ENCODE measurements at places on chromosomes 1 and 21. TPM values are rescaled to one million over a fixed set of nuclear protein-coding genes. Genes with fewer than 3 reads are reported as not detected.

The CYYR1 gene
- not detected for total RNA-seq

The LRRC53 gene
- total RNA-seq = not detected

DNA sequence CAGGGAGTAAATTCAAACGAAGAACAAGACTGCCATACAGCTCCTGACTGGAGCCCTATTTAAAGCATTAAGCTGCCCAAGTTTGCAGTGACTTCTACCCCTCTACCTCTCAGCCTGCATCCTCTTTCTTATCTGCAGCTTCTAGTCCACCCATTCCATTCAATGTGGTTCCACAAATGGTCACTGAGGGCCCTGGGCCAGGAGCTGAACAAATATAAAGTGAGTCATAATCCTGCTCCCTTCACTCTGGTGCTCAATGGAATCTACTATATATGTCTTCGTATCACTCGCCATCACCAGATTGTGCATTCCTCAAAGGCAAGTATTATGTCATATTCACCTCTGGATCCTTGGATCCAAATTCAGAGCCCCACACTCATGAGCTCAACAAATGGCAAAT, 398.7 kb downstream of the BRINP2 start:
- DNase-seq = no peak

DNA sequence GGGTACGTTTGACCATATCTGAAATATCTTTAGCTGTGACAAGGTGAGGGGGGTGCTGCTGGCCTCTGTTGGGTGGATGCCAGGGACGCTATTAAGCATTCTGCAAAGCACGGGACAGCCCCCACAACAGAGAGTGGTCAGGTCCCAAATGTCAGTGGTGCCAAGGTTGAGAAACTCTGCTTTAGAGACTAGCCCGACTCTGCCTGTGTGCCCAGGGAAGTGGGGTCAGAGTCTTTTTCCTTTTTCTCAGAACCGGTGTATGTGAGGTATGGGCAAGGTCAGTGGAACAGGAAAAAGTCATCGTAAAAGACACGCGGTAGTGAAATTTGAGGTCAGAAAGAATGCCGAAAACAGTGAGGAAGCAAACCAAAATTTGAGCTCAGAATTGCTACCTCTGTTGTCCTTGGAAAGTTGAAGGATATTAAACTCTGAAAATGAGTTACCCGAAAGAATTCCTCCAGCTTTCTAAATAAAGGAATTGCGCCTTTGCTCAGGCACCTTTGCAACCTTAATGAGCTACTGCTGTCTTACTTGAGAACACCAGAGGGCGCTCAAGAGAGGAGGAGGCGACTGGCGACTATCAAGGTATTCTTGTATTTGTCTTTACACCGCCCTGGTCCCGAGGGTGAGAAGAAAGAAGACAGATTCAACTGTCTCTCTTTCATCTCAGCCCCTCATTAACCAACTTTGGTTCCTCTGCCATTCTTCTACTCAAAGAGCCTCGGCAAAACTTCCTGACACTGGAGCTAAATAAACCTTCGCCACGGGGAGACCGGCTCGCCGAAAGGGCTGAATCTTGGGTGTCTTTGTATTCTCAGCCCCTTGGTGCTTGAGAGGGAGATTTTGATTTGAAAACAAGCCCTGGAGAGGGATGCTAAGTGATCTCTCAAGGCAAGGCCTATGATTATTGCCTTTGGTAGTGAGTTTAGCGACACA, 85.4 kb upstream of the OLIG2 start:
- peak; percentile 40 for DNase-seq

The PRR9 gene
- not detected for total RNA-seq

The CD1D gene
- total RNA-seq = not detected

DNA sequence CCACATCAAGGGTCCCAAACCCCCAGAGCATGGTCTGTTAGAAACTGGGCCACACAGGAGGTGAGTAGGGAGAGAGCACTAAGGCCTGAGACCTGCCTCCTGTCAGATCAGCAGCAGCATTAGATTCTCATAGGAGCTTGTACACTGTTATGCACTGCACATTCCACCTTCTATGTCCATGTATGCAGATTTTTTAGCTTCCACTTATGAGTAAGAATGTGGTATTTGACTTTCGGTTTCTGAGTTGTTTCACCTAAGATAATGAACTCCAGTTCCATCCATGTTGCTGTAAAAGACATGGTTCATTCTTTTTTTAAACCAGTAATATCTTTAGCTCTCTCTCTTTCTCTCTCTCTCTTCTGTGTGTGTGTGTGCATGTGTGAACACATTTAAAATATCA, 663 bp upstream of the GBP6 start:
- no peak for DNase-seq

- no peak for DNase-seq
Measured at GRCh38 chr1:60059468-60059867, 14.1 kb downstream of the C1orf87 start.

DNA sequence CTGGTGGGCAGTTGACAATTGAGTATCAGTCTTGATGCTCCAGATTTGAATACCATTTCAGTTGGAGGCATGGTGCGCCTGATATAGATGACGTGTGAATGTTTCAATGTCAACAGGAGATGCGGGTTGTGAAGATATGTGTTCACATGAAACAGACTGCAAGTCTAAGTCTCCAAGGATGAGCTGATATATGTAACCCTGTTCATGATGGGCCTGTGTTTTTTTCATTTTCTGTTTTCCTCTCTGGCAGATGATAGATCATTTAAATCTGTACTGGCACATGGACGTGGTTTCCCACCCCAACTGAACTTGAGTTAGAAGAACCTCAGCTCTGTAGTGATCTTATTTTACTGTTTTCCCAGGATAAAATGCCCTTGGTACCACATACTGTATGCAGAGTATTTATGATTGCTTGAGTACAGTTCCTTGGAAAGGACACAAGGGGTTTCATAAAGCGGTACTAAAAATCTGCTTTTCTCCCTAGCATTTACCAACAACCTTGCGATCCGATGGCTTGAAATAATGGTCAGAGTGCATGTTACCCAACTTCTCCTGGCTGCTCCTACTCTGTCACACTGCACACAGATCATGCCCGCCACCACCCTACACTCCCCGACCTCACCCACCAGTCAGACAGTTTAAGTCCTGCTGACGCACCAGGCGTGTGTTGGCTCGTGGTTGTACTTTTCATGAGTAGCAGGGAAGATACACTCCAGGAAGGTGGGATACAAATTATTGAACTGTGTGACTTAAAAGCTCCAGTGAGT, 131.1 kb downstream of the NFIA start:
- DNase-seq = no peak

All from CD8-positive, alpha-beta T cell (primary cell).